ENCODE measurements at places on chromosomes 12 and 14. TPM values are rescaled to one million over a fixed set of nuclear protein-coding genes. Genes with fewer than 3 reads are reported as not detected.

Gene TRPV4
- 0.90 TPM for total RNA-seq

Gene OTUB2
- 0.48 TPM for total RNA-seq

Gene ADAM20
- 0.59 TPM for total RNA-seq

Gene RD3L
- total RNA-seq, result 7.6 TPM

Gene TSPAN8
- 2.8 TPM for total RNA-seq

All from right atrium auricular region (tissue), 2 donors.